ENCODE measurements at places on chromosomes 5 and 9. TPM values are rescaled to one million over a fixed set of nuclear protein-coding genes. Genes with fewer than 3 reads are reported as not detected.

DNA sequence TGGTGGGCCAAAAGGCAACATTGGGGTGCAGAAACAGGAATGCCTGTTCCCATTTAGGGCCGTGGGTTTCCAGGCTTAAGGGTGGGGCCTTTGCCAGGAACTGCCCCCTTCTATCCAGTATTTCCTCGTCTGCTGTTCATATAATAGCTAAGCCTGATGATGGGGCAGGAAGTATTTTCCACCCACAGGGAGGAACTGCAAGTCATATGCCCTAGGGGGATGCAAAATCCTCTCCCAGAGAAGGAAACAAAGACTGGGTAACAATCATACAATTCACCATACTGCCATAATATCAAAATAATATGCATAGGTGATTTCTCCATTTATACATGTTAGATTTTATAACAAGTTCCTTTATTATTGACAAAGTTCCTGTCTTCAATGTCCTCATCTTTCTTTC lies 20.5 kb upstream of the RPS23 start:
- DNase-seq = no peak

C1QTNF3 gene
- 9.0 TPM for total RNA-seq

- DNase-seq = no peak
Observed at GRCh38 chr5:36047384-36048160, 19.1 kb downstream of the UGT3A2 start.

DNA sequence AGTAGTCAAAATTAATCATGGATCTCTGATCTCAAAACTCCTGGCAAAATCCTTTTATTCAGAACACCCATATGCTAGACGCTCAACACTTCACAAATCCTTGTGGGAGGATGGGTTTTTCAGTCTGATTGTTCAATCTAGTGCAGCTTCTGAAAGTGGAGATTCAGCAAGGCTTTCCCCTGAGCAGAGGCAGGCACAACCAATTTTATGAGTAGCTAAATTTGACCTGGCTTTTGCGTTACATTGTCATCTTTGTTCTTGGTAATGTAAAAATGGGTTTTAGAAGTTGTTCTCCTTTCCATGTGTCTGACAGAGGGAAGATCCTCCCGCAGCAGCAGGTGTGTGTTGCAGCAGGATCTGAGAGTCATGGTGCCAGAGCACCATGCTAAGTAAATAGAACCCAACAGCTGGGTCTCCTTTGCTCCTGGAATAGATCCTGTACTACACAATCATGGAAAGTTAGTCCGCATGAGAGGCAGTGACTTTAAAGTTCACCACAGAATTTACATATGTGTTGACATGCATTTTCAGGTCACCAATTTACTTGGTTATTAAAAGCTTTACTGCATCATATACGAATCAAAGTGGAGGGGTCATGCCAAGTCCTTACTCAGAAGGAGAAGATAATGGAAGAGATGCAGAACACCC lies 70.1 kb upstream of the MEF2C start:
- DNase-seq = no peak

GRCh38 chr5:154753792-154754191 lies 1.4 kb upstream of the LARP1 start:
- DNase-seq = no peak

- DNase-seq = peak; percentile 54
Observed at GRCh38 chr5:136192015-136192525, 892 bp downstream of the SMIM32 start.

ANKRD33B gene
- 14.5 TPM for total RNA-seq

FCN2 gene
- total RNA-seq = not detected

GRCh38 chr5:17004441-17005106 lies 68.5 kb upstream of the MYO10 start:
- DNase-seq = no peak

DNA sequence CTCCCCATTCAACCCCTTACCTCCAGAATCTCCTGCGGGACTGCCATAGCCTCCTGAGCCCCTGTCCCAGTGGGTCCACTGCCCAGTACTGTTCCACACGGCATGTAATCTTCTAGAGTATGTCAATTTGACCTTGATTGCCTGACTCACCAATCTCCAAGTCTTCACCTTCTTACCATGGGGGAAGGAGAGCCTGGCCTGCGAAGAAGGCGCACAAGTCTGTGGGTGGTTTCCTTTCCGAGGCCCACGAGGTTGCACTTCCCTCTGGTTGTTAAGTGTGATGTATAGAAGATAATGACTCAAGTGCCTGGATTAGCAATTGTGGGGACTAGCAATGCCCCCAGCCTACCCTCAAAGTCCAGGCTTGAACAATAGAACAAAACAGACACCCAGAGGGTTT lies 8.1 kb upstream of the TENT4A start:
- DNase-seq = no peak

SPATA31A1 gene
- 0.15 TPM for total RNA-seq

DNA sequence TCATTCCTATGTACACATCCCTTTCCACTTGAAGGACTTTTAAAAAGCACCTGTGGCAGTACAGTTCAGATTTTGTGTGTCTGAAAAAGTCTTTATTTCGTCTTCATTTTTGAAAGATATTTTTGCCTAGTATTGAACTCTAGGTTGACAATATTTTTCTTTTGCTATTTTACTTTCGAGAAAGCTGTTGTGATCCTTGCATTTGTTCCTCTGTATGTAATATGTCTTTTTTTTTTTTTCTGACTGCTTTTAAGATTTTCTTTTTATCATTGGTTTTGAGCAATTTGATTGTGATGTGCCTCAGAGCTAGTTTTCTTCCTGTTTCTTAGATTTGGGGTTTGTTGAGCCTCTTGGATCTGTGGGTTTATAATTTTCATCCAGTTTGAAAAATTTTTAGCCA lies 13.3 kb downstream of the LCP2 start:
- DNase-seq = no peak

DNA sequence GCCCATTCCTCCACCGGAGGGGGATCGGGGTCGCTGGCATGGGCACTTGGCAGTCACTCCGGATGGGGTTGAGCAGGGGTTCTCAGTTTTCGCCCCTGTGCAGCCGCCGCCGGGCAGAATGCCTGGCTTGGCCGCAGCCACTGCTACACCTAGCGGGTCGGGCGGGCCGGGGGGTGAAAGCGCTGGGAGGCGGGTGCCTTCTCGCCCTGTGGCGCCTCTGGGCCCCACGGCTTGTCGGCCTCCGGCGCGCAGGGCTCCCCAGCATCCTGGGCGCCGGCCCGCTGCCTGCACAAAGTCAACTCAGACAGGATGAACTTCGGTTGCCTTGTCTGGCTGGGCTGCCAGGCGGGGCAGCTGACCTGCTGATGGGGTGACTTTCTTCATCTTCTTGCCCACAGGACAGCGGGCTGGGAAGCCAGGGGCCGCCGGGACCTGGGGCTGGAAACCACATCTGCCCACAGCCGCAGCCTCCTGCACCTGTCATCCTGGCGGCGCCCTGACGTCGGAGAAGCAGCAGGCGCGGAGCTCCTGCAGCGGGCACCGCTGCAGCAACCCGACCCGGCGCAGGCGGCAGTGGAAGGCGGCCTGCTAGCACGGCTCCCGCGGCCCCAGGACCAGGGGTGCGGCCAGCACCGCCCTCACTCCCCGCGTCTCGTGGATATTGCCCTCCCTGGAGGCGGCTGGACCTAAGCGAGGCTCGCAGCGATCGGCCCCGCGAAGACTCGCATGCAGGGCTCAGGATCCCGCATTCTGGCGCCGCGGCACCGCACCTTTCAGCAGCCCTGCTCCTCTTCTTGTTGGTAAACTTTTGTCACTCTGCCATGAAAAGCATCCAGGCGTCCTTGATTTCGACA lies 1.3 kb upstream of the ANKRD18A start:
- peak; percentile 67 for DNase-seq

SLC2A8 gene
- 30.6 TPM for total RNA-seq

DMRT3 gene
- 1.7 TPM for total RNA-seq

Measured in glutamatergic neuron (in vitro differentiated cells).